ENCODE measurements at places on chromosomes 4 and X.

GRCh38 chr4:33188733-33189132, 2468.6 kb downstream of the PCDH7 start:
- DNase-seq: no peak

- DNase-seq: no peak
Observed at GRCh38 chrX:153568451-153569011, 30.4 kb downstream of the CCNQ start.

GRCh38 chr4:69936566-69936965, 5.7 kb downstream of the CSN1S1 start:
- no peak for DNase-seq

- DNase-seq: no peak
Observed at GRCh38 chr4:183920512-183920911, 15.4 kb downstream of the STOX2 start.

GRCh38 chr4:185488650-185489049, 17.1 kb upstream of the CCDC110 start:
- DNase-seq: no peak

DNA sequence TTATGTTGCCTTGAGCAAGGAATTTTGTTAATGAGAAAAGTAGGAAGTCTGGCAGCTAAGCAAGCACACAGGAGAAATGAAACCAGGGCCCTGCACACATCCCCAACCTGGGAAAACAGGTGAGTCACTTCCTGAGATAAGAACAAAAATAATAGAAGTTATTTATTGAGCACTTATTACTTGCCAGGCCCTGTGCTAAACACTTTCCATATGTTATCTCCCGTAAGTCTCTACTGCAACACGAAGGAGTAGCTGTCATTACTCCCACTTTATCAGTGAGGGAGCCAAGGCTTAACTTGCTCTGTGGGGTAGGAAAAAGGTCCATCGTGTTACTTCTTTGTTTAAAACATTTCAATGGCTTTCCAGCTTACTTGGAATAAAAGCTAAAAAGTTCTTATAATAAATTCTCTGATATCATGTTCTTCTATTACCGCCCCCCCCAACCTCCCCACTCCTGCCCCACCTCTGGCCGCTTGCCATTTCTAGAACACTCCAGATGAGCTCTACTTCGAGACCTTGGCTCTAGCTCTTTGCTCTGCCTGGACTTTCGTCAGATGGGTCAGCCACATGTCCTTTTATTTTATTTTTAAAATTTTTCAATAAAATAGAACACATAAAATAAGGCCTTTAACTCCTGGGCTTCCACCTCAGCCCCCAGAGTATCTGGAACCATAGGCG, 36.3 kb upstream of the PLAC8 start:
- no peak for DNase-seq

- DNase-seq: no peak
Observed at GRCh38 chr4:150152766-150153165, 74.5 kb downstream of the DCLK2 start.

GRCh38 chr4:150056569-150056968, 21.7 kb upstream of the DCLK2 start:
- DNase-seq: no peak

GRCh38 chrX:42952621-42953020, 174.7 kb upstream of the PPP1R2C start:
- no peak for DNase-seq

- no peak for DNase-seq
Observed at GRCh38 chrX:32644476-32645245, 566.7 kb downstream of the DMD start.

DNA sequence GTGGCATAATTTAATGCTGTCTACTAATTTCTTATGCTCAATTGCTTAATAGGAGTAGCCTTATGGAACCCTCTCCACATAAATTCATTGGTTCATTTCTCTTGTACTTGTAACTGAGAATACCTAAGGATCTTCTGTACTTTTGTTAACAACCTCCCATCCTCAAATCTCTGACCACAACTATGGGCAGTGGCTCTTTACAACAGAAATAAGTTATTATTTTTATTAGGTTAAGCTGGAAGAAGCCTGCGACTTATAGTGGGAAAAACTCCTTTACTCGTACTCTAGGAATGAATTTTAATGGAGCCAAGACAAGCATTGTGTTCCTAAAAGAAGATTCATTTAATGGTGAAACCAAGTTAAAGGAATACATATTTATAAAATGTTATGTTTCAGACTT, 337.1 kb upstream of the CTSO start:
- DNase-seq: no peak

- DNase-seq: no peak
Observed at GRCh38 chr4:89674876-89675459, 162.0 kb downstream of the SNCA start.

- DNase-seq: peak; percentile 78
Observed at GRCh38 chr4:113278324-113278934, 229.0 kb downstream of the ANK2 start.

DNA sequence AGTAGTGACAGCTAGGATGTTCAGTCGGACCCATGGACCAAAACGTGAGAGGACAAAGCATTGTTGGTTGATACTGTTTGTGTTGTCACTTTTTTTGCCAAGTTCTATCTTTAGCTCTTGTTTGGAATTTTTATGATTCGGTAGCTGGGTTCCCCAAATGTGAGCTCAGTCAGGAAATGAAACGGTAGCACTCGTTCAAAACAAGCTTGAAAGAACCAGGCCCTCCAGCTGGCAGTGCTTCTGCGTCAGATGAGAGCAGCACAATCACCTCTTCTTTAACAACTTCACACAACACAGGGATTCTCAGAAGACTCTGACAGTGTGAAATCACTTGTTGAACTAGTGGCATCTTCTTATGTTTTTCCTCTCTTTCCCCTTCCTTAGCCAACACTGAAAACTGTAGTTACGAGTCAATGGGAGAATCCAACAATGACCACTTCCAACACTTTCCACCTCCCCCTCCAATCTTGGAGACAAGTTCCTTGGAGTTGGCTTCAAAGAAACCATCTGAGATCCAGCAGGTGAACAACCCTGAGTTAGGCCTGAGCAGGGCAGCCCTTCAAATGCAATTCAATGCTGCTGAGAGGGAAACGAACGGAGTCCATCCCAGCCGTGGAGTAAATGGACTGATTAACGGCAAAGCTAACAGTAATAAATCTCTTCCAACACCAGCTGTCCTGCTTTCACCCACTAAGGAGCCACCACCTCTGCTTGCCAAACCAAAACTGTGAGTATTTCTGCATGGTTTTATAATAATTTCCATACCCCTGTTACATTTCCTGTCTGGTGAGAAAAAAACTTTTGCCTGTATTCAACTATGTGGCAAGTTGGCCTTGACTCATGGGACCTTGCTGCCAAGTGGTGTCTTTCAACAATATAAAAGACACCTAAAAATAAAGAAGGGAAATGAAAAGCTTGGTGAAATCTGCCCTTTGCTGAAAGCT, 214.6 kb downstream of the PALLD start:
- DNase-seq: no peak

DNA sequence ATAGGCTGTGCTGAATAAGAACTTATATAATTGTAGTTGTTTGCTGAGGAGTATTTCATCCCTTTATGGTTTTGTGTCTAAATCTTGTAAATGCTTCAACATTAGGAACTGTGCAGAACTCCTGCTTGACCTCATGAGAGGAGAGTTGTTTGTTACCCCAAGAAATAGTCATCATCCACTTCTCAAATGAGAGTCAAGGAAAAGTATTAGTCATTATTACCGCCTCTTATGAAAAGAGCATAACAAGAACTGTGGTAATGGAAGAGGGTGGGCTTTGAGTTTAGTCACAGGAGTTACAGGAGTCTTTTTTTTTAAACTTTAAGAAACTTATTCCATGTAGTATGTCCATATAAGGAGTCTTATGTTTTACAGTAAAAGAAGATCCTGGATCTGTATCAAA, 132.9 kb downstream of the RAP1GDS1 start:
- DNase-seq: no peak

- no peak for DNase-seq
Observed at GRCh38 chr4:9845791-9846493, 64.5 kb downstream of the DRD5 start.

DNA sequence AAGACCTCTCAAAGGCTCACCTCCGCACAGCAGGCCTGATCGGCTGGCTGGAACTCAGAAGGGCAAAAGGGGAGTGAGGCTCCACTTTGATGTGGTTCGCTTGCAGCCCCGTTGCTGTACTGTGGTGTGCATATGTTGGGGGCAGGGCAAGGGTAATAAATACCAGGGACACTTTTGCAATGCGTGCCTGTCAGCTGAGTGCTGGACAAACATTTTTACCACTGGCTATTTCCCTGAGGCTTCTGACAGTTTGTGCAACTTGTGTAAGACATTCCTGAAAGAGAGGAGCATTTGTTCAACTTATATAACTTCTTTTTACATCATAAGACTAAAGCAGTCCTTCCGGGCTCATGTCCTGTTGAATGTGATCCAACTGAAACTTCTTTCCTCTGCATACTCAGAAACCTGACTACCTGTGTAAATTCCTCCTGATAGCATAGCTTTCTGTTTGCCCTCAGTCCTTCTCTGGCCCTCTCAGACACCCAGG, 82.3 kb downstream of the SPRY1 start:
- DNase-seq: no peak

DNA sequence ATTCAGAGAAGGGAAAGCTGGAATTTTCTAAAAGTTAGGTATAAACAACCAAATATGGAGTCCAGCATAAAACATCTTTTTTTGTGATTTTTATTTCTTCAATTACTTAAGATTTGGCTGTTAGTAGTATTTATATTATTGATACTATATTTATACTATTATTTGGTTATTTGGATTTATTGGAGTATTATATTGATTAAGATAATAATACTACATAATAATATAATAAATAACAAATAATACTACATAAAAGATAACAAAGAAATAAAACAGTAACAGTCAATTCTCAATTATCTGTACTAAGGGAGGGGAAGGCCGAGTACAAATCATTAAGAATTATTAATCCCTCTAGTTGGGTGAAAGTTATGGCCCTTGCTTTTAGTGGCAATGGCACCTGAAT, 66.0 kb upstream of the IRF2 start:
- no peak for DNase-seq

- no peak for DNase-seq
Observed at GRCh38 chr4:159021597-159022385, 81.1 kb upstream of the RAPGEF2 start.

DNA sequence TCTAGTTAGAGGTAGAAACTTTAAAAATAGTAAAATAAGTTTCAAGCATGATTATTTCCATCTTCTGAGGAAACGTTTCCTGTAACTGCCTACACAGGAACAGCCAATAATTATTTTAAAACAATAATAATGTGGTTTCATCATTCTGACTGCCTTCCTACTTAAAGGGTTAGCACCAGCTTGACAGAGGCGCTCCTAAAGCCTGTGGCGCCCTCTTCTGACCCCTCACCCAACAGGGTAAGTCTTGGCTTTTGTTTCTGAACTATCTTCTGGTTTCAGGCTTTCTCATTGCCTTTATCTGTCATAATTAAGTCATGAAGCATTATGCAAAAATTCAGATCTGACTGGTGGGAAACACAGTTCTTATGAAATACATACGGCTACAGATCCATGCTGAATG, 96.7 kb downstream of the ITM2A start:
- DNase-seq: no peak

- DNase-seq: no peak
Observed at GRCh38 chrX:113828470-113828869, 755.4 kb upstream of the HTR2C start.

GRCh38 chr4:76803522-76803921, 94.4 kb downstream of the SOWAHB start:
- no peak for DNase-seq

DNA sequence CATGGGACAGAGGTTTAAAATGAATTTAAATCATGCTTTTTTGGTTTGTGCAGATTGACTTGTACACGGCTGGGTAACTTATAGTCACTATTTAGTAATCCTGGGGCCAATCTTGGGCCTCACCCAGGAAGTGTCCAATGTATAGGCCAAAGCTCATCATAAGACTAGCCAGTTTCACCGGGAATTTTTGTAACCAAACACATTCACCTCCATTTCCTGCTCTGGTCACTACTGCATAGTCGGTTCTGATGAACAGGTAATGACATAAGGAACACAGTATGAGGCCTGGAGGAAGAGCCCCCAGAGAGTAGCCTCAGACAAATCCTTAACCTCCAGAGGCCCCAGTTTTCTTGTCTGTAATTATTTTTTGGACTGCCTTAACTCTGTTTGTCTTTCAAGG, 81.9 kb downstream of the HPRT1 start:
- no peak for DNase-seq

DNA sequence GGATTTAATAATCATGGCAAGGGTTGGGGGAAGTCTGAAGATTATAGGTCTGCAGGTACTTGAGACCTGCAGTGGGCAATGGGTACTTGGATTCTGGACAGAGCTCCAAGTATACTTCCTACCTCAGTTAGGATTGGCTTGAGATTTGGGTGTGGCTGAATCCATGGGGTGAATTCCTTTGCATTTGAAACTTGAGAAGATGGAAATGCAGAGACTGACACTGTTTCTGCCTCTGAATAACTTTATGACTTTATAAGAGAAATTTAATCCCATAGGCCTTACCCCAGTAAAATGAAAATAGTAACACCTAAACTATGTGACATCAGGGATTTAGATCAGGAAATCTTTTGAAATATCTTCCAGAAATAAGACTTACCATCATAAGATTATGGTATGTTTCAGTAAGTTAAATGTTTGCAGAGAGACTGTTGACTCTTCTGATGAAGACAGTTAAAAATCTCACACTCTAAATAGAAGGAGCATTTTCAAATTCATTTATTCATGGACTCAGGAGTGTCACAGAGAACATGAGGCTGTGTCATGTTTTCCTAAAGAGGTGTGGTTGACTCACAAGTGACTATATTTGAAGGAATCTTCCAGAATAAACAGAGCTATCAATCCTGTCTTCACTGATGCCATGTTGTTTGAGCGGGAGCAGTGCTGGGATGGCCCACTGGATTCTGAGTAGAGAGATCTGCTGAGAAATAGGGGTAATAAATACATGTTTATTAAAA, 513.5 kb upstream of the NR3C2 start:
- no peak for DNase-seq

GRCh38 chrX:39875834-39876628, 221.7 kb downstream of the BCOR start:
- DNase-seq: no peak

- no peak for DNase-seq
Observed at GRCh38 chr4:125316401-125316790, 1.6 kb downstream of the FAT4 start.

DNA sequence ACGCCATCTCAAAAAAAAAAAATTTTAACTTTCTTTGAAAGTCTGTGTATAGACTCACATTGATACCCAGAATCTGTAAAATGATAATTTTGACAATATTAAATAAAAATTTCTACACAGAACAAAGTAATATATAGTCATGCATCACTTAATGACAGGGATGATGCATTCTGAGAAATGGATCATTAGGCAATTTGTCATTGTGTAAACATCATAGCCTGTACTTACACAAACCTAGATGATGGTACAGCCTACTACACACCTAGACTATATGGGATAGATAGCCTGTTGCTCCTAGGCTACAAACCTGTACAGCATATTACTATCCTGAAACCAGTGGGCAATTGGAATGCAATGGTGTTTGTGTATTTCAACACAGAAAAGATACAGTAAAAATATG, 107.7 kb downstream of the BLTP1 start:
- no peak for DNase-seq
